ENCODE measurements at places on chromosomes 12 and 14. TPM values are rescaled to one million over a fixed set of nuclear protein-coding genes. Genes with fewer than 3 reads are reported as not detected.

The LRTM2 gene
- total RNA-seq: not detected

The OR4L1 gene
- not detected for total RNA-seq

The KLHL33 gene
- total RNA-seq: 0.62 TPM

The CABP1 gene
- total RNA-seq: 5.5 TPM

The KCNJ8 gene
- total RNA-seq: 57.0 TPM

The KRT3 gene
- not detected for total RNA-seq

The RNU4-1 gene
- total RNA-seq: 1,499 TPM

The IL26 gene
- not detected for total RNA-seq

The FAR2 gene
- total RNA-seq: 4.1 TPM

The KCNA1 gene
- total RNA-seq: not detected

The ACRBP gene
- 1.2 TPM for total RNA-seq

The CLEC4C gene
- total RNA-seq: not detected

- DNase-seq: no peak
Measured at GRCh38 chr12:88469154-88469553, 111.1 kb downstream of the KITLG start.

DNA sequence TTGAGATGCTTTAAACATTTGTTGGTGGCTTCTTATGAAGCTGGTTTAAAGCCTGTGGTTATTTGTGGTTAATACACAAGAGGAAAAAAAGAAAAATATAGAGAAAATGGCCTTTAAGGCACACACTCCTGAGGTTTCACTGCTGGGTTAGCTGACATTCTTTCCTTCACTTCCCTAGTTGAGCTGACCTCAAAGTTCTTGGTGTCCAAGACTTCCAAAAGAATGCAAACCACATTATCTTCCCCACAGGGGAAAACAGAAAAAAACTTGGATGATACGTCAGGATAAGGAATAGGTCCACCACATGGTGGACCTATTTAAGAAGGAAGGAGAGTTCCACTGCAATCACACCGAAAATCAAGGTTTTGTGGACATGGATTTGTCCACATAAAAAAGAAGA is 94.3 kb downstream of the SLC25A21 start:
- no peak for DNase-seq

DNA sequence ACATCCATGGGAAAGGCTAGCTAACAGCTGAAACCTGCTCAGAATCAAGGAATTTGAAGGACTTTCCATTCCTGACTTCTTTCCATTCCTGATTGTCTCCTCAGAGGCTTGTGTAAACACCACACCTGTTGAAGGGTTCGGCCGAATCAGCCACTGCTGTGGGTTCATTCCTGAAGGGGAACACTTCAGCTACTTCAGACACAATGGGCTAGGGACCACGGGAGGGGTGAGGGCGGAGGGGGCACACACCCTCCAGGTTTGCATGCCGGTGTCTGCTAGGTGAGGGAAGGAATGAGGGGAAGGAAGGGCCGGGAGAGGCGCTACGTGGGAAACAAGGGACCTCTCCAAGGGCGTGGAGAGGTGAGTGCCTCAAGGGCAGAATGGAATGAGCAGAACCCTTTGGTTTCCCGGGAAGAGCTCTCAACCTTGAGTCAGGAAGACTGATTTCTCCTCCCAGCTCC is 1.3 kb downstream of the GPRC5A start:
- no peak for DNase-seq

DNA sequence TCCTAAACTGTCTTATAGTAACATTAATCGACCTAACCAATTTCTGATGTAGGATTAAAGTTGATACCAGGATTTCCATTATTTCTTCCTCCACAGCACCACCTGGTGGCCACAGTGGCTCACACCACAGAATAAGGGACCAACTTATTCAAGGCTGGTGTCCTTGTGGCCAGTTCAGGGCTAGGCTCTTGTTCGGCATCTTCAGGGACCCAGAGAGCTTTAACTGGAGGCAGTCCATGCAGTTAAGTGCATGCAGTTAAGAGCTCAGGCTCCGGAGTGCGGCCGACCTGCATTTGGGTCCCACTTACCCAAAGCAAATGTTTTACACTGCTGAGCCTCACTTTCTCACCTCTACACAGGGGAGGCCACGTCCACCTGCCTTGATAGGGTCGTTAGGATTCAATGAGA is 42.0 kb upstream of the GPR68 start:
- DNase-seq: peak; percentile 79

DNA sequence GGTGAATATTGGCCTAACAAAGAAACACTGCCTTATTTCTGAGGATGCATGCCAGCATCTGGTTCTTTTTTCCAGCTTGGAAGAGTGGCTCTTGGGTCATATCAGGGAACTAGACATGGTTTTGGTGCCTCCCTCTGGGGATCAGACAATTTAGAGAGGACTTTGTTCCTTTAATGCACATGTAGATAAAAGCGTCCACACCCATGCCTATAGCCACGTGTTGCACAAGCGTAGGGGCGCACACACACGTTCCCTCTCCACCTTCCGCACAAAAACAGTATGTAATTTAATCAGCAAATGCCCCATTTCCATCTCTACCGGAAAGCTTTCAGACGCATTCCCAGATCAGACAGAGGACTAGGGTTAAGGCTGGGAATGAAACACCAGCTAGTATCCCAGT is 61.7 kb upstream of the RIC8B start:
- DNase-seq: no peak

DNA sequence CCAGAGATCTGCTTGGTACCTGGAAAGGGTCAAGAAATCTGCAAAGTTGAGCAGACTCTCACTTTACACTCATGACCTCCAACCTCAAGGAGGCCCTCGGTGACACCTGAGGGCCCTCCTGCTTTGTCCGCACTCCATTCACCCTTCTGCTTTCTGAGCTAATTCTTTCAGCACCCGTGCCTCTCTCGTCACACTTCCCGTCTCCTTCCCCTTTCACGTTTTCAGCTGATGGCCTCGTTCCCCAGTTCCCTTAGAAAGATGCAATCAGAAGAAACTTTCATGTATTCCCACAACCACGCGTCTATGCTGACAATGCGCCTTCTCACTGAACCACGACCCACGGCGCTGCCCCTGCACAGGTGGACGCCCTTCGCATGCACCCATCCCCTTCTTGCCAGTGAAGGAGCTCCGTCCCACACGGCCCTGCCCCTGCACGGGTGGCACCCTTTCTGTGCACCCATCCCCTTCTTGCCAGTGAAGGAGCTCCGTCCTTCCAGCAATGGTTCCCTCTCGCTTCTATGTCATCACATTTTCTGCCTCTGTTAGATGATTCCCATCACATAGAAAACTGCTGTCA is 340.1 kb upstream of the FKBP4 start:
- DNase-seq: no peak

GRCh38 chr12:14635776-14636175 is 60.6 kb downstream of the GUCY2C start:
- no peak for DNase-seq

DNA sequence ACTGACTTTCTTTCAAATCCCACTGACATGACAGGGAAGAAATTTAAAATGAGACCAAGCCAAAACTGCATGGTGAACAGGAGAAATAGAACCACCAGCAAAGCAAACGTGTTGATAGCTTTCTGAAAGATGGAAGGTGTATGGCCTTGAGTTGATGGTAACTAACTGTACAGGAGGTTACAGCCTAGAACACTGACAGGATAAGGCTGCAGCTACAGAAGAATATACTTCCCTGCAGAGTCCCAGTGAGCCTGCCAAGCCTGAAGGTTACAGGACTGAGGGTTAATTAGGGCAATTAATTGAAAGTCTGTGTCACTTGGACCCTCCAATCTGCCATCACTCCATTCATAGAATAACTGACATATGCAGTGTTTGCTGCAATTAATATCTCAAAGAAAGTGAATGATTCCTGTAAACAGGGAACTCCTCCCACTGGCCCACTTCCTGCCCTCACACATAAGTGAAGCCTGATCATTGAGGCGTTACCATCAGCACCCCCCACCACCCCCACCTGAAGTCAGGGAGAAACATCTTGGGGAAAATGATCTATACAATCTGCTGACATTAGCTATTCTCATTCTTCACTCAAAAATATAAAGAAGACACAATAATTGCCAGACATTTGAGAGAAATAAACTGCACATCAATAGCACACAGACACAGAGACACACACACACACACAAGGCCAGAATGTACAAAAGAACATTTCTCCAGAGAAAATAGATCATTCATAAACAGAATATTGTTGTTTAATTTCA is 73.4 kb downstream of the GTF2A1 start:
- no peak for DNase-seq

GRCh38 chr14:101058571-101058970 is 155.0 kb upstream of the RTL1 start:
- DNase-seq: no peak

GRCh38 chr12:132551641-132552031 is 58.7 kb downstream of the LRCOL1 start:
- DNase-seq: no peak

DNA sequence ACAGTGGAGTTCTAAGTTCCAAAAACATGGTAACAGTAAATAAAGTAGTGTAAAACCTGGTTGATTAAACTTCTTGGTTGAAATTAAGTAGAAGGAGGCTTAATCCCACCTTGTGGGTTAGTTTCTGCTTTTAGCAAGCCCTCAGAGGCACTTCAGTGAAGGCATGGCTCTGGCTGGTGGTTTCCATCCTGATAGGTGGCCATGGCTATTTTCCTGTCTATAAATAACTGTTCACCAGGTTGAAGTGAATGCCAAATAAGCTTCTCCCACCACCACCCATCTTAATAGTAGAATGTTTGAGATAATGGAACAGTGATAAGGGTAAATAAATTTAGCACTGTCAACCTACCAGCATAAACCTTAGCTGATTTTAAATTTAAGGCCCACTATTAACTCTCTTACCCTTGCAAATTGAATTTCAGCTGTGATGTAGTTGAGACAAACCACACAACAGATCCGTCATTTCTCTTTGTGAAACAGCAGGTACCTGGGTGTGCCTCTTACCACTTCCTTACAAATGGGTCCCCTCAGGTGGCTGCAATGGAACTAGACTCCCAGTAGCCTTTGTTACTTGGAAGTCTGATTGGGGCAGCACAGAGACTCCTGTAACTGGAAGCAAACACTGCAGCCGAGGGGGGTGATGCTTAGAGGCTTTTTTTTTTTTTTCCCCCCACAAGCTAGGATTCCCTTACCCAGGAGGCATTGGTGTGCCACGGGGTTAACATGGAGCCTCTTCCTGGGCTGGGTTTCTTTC is 41.4 kb downstream of the DAAM1 start:
- DNase-seq: no peak

DNA sequence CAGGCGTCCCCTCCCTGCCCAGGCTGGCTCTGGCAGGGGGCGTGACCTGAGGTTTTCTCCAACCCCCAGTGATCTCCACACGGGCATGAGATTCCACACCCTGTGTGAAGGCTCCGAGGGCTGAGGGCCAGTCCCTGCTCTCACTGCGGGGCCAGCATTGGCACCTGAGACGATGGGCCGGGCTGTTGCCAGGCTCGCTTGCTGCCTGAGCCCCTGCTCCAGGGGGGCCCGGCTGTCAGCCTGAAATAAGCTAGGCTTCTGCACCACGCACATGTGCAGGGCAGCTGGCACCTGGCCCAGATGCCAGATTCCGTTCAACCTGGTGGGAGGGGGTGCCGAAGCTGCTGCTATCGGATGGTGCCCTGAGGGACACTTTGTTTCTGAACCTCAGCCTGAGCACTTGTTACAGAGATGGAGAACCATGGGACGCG is 196.5 kb upstream of the PRMT8 start:
- no peak for DNase-seq

GRCh38 chr14:95475540-95476240 is 40.8 kb downstream of the SYNE3 start:
- DNase-seq: no peak

- DNase-seq: no peak
Measured at GRCh38 chr12:127685931-127686330, 581.0 kb upstream of the TMEM132C start.

- DNase-seq: no peak
Measured at GRCh38 chr12:116320791-116321217, 43.3 kb upstream of the MED13L start.

GRCh38 chr12:104049903-104050356 is at the start of gene GLT8D2:
Gene GLT8D2, minus strand, starts transcription at chr12:104050187. Its CDS starts 30,539 bp downstream, at chr12:104019648.
- peak; percentile 69 for DNase-seq

GRCh38 chr12:129161511-129161910 is 308.2 kb downstream of the GLT1D1 start:
- DNase-seq: no peak

DNA sequence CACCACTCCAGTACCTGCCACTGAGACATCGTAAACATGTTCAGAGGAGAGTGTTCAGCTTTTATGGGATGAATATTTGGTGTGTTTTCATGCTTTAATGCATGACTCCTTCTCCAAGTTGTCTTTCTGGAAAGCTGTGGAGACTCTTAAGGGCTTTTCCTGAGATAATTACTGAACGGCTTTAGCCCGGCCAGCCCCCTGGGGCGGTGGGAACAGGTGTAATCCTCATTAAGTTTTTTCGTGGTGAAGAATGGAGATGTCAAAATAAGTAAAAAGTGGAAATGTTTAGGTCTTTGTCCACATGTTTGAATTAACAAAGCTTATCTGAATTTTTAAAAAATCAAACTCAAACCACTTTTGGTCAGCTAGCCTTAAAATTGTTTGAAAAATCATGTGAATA is 1.5 kb downstream of the SYNE2 start:
- no peak for DNase-seq

DNA sequence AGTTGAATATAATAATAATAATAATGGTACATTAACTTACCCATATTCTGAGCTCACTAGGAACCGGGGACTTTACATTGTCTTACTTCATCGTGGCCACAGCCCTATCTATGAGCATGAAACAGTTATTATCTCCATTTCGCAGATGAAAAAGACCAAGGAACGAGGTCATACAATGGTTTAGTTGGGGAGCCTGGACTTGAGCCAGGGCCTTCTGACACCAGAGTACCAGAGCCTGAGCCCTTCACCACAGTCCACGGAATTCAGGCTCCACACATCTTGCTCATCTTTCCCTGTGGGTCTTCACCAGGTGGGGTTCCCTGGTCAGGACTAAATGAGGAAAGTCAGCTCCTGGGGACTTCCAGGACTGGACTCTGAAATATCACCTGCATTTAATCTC is 31.3 kb upstream of the CMKLR1 start:
- no peak for DNase-seq

DNA sequence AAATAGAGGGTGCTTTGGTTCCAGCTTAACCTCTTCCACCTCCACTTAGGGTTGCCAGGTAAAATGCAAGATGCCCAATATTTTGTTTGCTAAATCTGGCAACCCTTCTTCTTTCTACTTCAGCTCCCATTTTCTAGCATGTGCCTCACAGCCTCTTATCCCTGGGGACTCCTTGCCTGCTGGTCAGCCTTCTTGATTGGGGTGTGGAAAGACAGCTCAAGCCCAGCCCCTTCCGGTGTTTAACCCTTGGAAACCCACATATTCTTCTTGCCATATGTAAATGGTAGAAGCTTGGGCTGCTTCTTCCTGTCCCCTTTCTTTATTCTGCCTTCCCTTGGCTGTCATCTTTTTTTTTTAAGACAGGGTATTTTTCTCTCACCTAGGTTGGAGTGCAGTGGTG is 5.7 kb downstream of the SPIC start:
- no peak for DNase-seq

GRCh38 chr14:101561145-101561896 is at the start of gene DIO3:
Gene DIO3, plus strand, starts transcription at chr14:101561495.
- no peak for DNase-seq

DNA sequence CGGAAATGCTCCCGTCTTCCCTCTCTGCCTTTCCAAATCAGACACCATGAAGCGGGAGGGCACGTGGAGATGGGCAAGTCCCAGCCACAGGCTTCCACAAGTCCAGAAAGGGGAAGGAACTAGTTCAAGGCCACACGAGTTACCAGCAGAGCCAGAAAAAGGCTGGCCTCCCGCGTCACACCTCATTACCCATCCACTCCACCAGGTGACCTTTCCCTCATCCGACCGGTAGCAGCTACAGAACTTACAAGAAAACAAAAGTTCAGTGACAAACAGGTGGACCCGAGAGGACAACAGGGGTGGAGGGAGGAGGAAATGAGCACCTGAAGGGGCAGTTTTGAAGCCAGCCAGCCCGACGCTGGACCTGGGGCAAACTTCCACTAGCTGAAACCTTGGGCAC is 46.9 kb downstream of the CHGA start:
- DNase-seq: no peak
